ENCODE measurements at places on chromosomes 5 and 9.

DNA sequence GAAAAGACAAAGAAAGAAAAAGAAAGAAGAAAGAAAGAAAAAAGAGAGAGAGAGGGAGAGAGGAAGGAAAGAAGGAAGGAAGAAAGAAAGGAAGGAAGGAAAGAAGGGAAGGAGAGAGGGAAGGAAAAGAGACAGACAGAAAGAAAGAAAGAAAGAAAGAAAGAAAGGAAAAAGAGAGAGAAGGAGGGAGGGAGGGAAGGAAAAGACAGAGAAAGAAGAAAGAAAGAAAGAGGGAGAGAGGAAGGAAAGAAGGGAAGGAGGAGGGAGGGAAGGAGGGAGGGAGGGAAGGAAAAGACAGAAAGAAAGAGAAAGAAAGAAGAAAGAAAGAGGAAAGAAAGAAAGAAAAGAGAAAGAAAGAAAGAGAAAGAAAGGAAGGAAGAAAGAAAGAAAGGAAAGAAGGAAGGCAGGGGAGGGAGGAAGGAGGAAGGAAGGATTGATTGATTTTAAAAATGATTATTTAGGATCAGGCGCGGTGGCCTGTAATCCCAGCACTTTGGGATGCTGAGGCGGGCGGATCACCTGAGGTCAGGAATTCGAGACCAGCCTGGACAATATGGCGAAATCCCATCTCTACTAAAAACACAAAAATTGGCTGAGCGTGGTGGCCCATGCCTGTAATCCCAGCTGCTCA is 23.3 kb upstream of the TOR1B start:
- no peak for DNase-seq

DNA sequence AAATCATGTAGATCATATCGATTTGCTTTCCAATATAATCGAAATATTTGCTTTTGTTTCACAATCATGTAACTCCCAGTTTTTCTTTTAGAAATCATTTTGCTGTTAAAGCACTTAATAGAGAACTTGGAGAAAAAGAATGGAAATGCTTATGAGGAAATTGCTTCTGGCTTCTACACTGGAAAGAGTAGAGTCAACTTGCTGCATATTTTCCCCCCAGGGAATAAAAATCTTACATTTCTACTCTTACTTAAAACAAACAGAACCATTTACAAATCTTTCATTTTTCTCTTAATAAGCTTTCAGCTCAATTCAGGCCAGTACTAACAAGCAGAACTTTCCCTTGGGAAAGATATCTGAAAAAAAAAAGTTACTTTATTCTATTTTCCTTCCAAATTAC is 312.0 kb downstream of the CHSY3 start:
- DNase-seq: no peak

DNA sequence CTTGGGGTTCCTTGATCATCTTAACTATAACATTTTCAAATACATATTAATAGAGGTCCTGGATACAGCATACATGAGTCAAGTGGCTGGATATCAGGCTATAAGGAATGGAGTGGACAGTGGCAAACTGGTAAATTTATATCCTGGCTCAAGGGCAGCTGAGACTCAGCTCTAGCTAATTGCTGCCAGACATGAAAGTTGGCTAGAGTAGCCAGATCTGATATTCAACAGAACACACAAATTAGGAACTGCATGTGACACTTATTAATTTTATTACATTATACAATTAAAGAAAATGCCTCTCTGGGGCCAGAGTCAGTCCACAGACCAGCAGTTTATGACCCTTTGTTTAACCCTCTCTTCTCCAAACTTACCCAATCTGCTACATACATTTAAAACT is 206.5 kb downstream of the KCTD16 start:
- DNase-seq: no peak

GRCh38 chr9:99415606-99416005 is 193.5 kb downstream of the SEC61B start:
- no peak for DNase-seq

DNA sequence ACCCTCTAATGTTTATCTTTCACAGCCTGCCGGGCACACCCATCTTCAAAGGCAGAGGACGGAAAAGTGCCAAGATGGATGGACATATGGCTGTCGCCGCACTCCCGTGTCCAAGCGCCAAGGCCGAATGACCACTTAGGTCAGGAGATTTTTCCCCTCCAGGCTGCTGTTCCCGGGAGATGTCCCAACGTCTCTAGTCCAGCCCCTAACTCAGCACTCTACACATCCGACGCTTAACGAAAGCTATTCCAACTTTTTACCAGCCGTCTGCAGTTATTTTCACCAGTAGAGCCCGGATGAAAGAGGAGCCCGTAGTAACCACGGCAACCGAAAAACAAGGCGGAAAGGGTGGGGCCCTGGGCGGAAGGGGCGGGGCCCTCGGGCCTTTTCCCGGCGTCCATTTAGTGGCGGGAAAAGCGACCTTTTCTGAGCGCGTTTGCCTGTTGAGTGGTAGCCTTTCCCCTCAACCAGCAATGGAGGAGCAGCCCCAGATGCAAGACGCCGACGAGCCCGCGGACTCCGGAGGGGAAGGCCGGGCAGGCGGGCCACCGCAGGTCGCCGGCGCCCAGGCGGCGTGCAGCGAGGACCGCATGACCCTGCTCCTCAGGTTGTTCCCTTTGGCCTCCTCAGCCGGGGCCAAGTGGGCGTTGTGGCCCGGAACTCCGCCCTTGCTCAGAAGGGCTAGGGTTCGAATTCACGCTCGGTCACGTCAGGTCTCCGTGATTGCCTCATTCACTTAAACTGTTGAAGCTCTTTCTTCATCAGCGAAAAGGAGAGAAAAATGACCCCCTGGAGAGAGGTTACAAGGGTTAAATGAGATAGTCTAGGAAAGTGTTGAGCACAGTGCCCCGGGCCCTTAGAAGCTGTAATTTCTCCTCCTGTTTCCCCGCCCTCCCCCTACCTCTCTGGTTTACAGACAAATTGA is at the start of gene CENPH:
CENPH (plus strand) TSS at position 422 of the 925 bp plus-strand sequence; CDS start at position 474, 52 bp downstream.
- DNase-seq: peak; percentile 75
